Spinal cord (tissue), 10 donors: ENCODE measurements at places on chromosomes 4 and X. TPM values are rescaled to one million over a fixed set of nuclear protein-coding genes. Genes with fewer than 3 reads are reported as not detected.

Gene F8A3
- total RNA-seq: 0.88 TPM

Gene PLXNB3
- total RNA-seq: 14.6 TPM

Gene ZNF595
- 36.8 TPM for total RNA-seq

Gene FHDC1
- 2.5 TPM for total RNA-seq

Gene NALF2
- total RNA-seq: 1.4 TPM

Gene PPARGC1A
- 18.9 TPM for total RNA-seq

Gene TEX13D
- total RNA-seq: not detected

Gene SH3BP2
- total RNA-seq: 40.6 TPM

Gene PDGFC
- total RNA-seq: 22.3 TPM

Gene RENBP
- total RNA-seq: 10.4 TPM

Gene MOB1B
- total RNA-seq: 13.3 TPM

Gene KIAA1210
- 0.69 TPM for total RNA-seq

Gene TCEAL2
- 26.8 TPM for total RNA-seq

Gene SORBS2
- total RNA-seq: 71.4 TPM

Gene ADGRL3
- total RNA-seq: 118 TPM

Gene MAGEB17
- 0.11 TPM for total RNA-seq

Gene XAGE1A
- not detected for total RNA-seq

Gene PCGF3
- 45.6 TPM for total RNA-seq

Gene LDB2
- total RNA-seq: 88.2 TPM

Gene GLRB
- 20.8 TPM for total RNA-seq

Gene POU4F2
- 2.5 TPM for total RNA-seq

Gene DDX53
- total RNA-seq: not detected
